MM.1S (cell line): ENCODE measurements at places on chromosomes 6 and 20.

- DNase-seq = peak; percentile 64
Measured at GRCh38 chr6:87832025-87832825, 130.2 kb upstream of the AKIRIN2 start.

DNA sequence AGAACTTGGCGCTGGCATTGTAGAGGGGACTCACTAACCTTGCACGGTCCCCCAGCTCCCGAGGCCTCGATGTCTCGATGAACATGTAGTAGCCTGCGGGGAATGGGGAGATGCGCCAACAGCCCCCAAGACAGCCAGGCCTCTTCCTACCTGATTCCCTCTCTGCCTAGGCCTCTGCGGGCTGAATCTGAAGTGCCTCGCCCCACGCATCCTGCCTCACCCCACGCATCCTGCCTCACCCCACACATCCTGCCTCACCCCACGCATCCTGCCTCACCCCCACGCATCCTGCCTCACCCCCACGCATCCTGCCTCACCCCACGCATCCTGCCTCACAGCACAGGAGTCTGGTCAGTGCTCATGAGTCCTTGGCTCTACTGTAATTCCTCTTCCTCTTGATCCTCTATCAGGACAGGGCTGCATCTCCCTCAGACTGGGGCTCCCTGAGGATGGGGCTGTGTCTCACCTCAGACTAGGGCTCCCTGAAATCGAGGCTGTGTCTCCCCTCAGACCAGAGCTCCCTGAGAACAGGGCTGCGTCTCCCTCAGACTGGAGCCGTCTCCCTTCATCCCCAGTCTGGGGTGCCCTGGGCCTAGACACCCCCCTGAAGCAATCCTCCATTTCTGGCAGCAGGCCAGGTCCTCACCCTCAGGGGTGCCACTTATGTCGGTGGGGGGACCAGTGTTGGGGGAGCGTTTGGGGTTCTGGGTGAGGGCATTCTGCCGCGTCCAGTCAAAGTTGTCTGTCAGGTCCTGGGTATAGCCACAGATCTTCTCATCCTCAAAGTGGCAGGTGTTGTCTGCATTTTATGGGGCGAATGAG is 53.6 kb downstream of the MDGA1 start:
- no peak for DNase-seq

GRCh38 chr6:17001188-17001587 is 100.7 kb upstream of the STMND1 start:
- DNase-seq = no peak

DNA sequence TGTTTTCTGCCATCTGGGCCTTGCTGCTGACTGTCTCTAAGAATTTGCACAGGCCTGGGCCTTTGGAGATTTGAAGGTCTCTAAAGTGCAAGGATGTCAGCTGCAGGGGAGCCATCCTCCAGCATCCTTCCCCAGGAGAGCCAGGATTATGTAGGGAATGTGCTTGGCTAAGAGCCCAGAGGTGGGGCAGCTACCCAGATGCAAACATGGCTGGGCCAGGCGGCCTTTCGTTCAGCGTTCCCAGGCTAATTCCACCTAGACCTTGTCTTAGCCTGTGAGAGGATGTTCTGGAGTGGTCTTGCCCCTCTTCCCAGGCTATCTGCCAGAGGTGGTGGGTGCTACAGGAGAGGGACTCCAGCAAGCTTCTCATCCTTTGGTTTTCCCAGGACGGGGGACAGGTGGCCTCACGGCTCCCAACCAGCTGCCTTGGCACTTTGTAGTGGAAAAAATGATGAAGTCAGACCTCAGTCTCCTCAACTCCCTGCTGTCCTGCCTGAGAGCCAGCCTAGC is 7.7 kb upstream of the PTGIS start:
- DNase-seq = no peak

- DNase-seq = no peak
Measured at GRCh38 chr6:137989664-137990063, 117.6 kb downstream of the PERP start.

DNA sequence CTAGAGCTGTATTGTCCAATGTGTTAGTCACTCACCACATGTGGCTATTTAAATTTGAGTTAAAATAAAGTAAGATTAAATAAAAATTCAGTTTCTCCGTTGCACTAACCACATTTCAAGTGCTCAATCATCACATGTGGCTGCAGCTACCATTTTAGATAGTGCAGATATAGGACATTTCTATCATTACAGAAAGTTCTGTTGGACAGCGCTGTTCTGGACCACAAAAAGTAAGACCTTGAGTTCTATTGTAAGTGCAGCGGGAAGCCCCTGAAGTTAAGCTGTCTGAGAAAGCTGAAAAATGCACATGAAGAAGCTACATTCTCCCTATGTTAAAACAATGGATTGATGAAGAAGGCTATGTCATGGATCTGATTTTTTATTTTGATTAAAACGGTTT is 1.1 kb downstream of the ORC3 start:
- no peak for DNase-seq

DNA sequence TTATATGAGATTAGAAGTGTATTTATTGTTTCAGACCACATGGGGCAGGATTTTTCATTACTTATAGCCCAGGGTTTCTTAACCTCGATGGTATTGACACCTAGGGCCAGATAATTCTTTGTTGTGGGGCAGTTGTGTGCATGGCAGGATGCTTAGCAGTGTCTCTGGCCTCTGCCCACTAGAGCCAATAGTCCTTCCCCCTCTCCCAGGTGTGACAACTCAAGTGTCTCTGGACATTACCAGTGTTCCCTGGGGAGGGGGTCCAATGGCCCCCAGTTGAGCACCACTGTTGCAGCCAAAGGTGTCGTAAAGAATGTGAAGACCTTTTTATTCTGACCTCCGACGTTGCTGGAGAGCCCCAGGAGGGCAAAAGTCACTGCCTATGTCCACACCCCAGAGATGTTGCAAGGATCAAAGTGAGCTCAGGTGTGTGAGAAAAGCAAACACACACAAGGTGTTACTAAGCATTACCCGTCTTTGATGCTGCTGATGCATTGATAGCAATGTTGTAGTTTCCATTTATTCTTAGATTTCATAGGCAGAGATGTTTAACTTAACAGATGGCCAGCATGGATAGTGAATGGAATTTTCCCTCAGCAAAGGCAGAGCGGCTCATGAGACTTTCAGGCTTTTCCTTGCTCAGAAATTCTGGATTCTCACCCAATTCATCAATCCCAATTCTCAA is 22.2 kb downstream of the BANF2 start:
- DNase-seq = no peak

DNA sequence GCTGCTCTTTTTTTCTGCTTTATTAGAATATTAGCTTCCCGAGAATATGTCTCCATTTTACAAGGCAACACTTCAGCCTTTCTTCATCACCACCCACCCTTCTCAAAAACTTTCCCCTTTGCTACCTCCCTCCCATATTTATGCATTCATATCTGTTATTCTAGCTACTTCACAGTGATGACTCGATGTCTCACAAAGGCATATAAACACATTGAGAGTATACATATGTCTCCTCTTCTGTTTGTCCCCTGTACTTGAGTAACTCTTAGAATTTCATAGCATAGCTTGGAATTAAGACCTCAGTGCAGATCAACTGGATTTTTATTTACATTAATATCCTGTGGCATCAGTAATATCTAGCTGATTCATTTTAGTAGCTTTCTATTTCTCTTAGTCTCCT is 6.5 kb downstream of the RNF144B start:
- no peak for DNase-seq

GRCh38 chr6:94414041-94414440 is 994.7 kb upstream of the EPHA7 start:
- no peak for DNase-seq

DNA sequence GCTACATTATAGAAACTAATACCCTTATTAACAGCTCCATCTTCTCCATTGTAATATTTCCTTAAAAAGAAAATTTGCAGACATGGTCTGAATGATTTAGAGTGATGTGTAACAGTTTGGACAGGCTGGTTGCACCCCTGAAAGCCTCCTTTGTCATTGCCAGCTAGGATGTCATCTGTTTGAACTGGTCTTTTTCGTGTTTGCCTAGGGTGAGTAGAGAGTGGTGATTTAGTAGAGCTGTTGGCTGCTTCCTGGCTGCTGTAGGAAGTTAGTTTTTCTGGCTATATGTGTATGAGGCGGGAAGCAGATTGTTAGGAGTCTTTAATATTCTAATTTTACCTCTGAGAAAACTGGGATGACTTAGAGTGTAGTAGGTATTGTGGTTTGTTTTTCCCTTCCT is 101.1 kb downstream of the ZFAND3 start:
- DNase-seq = no peak

GRCh38 chr6:16318538-16318937 is 80.2 kb downstream of the GMPR start:
- no peak for DNase-seq

DNA sequence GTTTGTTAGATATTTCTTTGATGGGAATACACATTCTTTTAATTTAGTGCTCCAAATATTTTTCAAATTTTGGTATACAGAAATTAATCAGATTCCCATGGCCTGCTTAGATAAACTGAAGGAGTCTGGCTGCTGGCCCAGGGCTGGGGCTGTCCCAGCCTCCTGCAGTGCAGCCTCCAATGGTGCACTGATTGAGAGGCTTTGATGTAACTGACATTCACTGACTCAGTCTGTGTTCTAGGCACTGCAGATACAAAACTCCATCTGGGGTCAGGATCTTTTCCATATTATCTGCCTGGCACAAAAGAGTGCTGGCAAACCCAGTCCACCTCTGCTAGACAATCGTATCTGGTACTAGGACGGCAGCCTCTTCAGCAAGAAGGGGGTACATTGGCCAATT is 64.8 kb downstream of the GRIK2 start:
- DNase-seq = no peak

GRCh38 chr6:170221052-170221752 is 69.7 kb downstream of the DLL1 start:
- DNase-seq = no peak

GRCh38 chr20:11952639-11953038 is 34.9 kb downstream of the BTBD3 start:
- no peak for DNase-seq

GRCh38 chr6:154868143-154868594 is 126.9 kb upstream of the TIAM2 start:
- DNase-seq = peak; percentile 10

- DNase-seq = no peak
Measured at GRCh38 chr20:42756991-42757390, 432.7 kb downstream of the PTPRT start.

- no peak for DNase-seq
Measured at GRCh38 chr6:111625099-111625416, 19.4 kb upstream of the TRAF3IP2 start.

DNA sequence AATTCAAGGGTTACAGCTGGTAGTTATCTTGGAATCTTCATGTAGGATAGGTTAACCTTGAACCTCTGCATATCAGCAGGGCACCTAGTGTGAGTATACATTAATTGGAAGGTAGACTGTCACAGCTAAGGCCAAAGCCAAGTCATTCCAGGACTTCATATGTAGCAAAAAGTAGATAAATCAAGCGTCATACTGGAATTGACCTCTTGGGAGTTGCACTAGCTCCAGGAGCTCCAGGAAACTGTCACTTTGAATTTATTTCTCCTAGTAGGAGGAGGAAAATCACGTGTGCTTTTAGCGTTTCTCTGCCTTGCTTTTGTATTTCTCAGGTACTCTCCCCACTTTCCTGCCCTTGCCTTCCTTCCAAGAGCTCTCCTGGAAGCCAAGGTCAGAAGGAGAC is 30.3 kb downstream of the RIPOR2 start:
- no peak for DNase-seq

DNA sequence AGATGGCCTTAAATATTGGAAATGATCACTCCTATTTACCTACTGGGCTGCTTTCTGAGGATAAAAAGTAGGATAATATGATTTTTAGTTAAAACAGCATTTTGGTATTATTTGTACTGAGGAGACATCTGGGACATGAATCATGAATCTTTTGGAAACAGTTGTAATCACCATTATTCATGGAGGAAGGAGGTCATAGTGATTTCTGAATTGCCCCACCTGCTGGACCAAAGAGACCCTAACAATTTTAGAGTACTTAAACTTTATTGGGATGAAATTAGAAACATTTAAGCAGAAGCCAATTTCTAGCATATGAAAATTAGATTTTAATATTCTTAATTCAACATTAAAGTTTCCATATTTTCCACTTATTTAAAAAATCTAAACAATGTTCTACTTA is 108.4 kb upstream of the SIM1 start:
- DNase-seq = no peak

DNA sequence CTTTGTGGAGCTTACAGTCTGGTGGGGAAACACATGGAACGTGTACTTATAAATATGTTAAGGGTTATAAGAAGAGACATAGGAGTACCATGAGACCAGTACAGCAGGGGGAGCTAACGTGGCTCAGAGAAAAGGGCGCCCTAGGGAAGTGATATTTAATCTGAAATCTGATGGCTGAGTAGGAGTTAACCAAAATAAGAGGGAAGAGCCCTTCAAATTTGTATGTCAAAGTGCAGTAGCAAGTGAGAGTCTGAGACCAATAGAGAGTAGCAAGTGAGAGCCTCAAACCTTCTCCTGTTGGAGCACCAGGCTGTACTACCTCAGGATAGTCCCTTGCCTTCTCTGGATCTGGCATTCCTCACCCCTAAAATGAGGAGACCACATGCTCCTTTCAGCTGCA is 6.1 kb upstream of the PKIG start:
- no peak for DNase-seq

- DNase-seq = no peak
Measured at GRCh38 chr20:20713244-20713765, 861 bp upstream of the RALGAPA2 start.

DNA sequence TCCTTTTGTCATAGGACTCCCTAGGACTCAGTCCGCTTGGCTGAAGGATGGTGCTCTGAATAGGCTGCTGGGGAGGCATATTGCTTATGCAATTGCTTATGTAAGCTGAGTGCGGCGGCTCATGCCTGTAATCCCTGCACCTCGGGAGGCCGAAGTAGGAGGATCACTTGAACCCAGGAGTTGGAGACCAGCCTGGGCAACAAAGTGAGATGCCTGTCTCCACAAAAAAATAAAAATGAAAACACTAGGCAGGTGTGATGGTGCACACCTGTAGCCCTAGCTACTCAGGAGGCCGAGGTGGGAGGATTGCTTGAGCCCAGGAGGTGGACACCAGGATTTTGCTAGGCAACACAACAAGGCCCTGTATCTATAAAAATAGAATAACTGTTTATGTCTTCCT is 81.3 kb downstream of the EYA2 start:
- DNase-seq = no peak

DNA sequence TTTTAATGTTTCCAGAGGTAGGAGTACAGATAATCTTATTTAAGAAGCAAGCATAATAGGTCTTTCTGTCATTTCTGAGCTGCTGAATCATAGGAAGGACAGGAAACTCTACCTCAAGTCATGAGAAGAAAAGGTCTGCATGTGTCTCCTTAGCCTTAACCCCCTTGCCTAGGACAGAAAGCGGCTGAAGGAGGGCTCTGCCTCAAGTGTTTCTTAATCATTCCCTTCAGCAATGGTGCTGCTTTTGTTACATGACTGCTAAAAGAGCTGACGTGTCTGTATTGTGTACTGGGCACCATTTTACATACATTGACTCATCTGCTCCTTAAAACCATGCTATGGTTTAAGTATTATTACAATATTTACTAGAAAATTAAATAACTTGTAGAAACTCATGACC is 564.0 kb upstream of the AGPAT4 start:
- DNase-seq = no peak

DNA sequence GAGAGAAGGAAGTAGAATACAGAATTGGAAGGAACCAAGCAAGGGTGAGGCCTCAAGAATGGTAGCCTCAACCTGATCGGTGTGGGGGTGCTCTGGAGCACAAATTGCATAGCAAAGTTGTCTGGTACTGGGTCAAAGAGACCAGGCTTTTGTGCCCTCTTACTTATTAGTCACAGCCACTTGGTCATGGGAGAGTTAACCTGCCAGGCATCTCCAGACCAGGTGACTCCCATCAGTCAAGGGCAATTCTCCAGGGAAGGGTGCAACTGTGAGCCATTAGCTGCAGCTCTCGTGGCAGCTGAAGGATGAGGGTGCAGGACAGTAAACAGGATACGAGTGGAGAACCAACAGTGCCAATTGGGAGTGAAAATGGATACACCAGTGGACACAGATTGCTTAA is 47.7 kb upstream of the PLCB4 start:
- DNase-seq = no peak
